Fibroblast of upper back skin (primary cell): ENCODE measurements at places on chromosomes 12 and 14.
A peak's percentile ranks its signal among the peaks of the same experiment; 100 is the strongest.

- DNase-seq = no peak
Measured at GRCh38 chr12:47876440-47876960, 28.3 kb downstream of the VDR start.

GRCh38 chr14:94542111-94542810 is 19.0 kb upstream of the SERPINA4 start:
- DNase-seq = peak; percentile 47

DNA sequence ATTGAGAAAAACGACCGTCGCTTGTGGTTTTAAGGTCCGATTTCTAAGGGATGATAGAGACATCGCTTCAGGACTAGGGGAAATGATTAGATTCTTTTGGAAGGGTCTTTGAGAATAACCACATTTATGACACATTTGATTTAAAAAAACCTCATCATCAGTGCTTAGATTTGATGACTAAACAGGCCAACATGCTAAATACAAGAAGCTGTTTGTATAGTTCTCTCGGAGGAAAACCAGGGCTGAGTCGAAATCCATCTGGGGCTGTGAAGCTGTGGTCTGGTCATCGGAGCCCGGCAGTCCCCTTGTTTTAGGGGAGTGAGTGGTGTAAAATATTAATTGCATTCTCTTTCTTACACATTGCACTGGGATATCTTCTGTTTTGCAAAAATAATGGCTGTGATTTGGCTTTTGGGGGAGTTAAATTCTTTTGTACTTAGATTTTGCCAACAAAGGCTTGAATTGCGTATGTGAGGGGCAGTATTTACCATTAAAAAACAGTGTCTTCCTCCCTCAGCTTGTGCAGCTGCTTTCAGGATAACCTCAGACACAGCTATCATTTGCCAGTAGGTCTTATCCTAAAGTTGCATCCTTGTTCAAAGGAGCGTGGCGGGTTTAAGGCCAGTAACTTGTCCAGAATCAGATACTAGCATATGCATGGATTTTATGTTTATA is 550 bp downstream of the GNG2 start:
- DNase-seq = no peak

DNA sequence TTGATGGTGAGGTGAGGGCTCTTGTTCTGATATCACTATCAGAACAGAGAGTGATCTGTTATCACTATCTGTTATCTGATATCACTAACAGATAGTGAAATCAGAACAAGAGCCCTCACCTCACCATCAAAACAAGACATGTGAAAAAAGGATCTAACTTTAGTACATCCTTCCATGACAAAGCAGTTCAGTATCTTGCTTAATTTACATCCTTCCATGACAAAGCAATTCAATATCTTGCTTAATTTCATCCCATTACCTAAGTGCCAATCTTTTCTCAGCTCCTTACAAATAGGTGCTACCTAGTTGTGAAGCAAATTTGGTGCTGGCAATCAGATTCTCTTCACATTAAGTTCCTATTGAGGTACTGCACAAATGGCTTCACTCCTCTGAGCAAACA is 1865.6 kb upstream of the FLRT2 start:
- no peak for DNase-seq

GRCh38 chr14:76081642-76082041 is 70.1 kb upstream of the GPATCH2L start:
- no peak for DNase-seq

GRCh38 chr12:224330-224729 is 10.4 kb upstream of the SLC6A12 start:
- DNase-seq = no peak

DNA sequence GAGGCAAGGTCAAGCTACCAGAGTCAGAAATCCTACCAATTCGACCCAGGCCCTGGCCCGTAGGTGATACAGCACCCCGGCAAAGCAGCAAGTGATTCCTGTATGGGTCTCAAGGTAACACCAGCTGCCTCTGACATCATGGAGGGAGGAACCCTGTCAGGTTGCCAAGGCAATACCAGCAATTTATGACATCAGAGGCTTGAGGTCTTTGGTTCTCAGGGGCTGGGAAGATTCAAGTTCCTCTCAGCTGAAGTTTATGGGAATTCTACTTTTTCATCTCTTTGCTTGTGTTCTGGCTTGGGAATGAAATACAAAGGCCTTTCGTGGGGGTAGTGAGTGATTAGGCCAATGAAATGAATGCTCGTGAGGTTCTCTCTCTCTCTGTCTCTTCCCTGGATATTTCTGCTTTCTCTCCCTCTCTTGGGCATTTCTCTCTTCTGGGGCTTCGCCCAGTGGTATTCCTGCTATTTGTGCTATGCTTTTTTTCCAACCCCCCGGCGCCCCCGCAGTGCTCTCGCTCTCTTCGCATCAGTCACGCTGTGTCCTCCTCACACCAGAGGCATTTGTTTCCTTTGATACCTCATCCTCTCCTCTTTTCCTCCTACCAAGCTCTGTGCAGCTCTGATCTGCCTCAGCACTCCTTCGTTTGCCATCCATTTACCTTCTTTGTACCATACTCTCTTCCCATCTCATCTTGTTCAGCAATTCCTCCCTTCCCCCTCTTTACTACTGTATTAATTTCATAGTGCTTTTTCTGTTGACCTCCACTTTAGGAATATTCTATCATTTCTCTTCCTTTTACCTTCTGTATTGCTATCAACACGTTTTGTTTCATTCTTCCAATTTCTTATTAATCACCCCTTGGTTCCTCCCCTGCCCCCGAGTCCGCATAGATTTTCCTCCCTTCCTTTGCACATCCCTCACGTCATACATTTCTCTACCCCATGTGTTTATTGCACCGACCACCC is 2.9 kb downstream of the ZFHX2 start:
- peak; percentile 70 for DNase-seq

DNA sequence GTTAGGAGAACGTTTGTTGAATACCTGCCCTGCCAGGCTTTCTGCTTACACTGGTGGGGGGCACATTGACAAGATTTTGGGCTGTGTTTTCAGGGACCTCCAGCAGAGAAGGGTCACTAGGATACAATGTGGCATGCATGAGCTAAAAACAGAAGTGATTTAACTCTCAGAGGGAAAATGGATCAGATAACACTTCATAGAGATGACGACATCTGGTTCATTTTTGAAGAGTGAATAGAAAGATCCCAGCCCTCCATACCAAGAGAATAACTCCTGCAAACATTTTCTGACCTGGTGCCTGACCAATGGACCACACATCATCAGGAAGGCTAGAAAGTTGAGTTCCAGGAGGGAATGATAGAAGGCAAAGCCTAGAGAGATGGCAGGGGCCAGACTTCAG is 33.7 kb downstream of the CKB start:
- DNase-seq = peak; percentile 60

GRCh38 chr12:120654656-120655055 is 14.2 kb downstream of the CABP1 start:
- no peak for DNase-seq

DNA sequence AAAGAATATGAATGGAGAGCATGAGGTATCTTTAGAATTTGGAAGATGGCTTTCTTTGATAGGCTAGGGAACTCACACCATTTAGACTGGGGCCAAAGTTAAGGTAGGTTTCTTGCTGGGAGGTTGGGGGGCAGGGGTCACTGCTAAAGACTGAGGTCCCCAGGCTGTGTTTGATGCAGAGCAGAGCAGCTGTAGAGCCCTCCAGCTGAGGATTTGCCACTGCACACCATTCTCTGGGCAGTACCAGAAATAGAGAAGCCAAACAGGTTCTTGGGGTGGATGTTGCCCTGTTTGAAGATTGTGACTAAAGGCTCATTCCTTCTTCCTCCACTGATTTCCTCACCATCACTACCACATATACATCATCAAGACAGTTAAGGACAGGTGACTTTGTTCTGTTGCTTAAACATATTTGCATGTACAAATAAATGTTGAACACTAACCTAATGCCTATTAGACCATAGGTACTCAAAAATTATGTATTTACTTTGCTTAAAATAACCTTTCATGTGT is 7.9 kb downstream of the NTF3 start:
- DNase-seq = no peak

DNA sequence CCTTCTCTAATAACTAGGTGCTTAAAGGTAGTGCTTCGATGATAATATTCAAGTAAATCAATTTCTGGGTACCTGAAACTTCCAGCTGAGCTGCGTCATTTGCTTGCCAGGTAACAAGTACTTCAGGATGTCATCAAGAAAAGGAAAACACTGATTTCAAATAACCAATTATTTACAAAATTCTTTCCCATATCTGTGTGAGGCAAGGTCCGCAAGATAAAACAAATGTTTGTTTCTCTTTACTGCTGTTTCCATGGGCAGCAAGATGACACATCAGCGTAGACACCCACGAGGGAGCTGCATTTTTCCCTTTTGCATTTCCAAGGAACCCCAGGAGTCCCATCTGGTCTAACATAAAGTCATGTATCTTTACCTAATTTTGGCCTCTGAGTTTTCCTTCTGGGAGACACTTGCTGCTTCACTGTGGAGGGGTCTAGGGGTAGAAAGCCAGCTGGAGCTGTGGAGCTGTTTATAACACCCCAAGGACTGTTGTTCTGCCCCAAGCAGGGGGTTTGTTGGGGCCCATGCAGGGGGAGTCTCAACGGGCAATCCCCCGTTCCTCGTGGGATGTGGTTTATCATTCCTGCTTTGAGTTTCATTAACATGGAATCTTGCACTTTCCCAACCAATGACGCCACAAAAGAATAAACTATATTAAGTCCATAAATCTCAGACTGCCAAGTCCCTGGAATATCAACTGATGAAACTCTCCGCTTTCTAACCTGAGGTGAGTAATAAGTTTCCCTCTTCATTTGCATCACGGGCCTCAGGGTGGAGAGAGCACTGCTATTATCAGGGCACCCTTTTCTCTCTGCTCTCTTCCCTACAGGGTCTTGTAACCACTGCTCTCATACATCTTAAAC is 112.8 kb upstream of the PELI2 start:
- DNase-seq = peak; percentile 62

GRCh38 chr12:57522887-57523705 is 472 bp downstream of the MBD6 start:
- DNase-seq = peak; percentile 52

- DNase-seq = no peak
Measured at GRCh38 chr12:106585521-106586277, 2.9 kb downstream of the RFX4 start.

GRCh38 chr12:79331870-79332269 is 358.9 kb downstream of the PAWR start:
- peak; percentile 35 for DNase-seq

- DNase-seq = no peak
Measured at GRCh38 chr12:115857923-115858322, 419.6 kb downstream of the MED13L start.

GRCh38 chr12:75194250-75194649 is 15.4 kb downstream of the KCNC2 start:
- no peak for DNase-seq

DNA sequence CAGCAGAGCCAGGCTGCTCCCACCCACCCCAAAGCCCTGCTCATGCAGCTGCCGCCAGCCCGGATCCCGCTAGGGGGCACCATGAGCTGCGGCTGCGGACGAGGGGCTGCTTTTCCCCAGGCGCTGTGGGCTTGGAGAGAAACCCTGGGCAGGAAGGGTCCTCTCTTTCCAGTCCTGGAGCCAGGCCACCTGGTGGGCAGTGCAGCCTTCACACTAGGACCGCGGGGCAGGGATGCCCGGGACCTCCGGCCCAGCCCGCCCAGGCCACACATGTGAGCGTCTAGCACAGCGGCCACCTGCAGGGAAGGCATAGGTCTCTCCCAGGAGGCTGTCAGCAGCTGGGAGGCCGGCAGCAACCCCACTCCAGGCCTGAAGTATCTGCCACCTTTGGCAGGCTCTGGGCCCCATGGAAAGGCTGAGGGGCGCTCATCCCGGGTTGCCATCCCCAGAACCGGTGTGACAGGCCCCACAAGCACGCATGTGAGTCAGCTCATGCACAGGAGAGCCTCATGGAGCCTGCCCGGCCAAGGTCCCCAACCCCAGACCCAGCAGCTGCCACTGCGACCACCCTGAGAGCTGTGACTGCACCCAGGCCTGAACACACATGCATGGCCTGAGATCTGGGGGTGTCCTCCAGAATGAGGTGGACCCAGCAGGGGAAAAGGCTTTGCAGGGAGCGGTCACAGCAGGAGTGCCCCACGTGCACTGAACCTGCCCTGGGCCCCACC is 280.0 kb upstream of the RTL1 start:
- no peak for DNase-seq

- peak; percentile 55 for DNase-seq
Measured at GRCh38 chr14:69535230-69535848, 39.3 kb downstream of the CCDC177 start.

GRCh38 chr12:3135522-3136461 is 58.6 kb downstream of the TSPAN9 start:
- DNase-seq = peak; percentile 71

GRCh38 chr12:121326996-121327674 is 25.1 kb downstream of the ANAPC5 start:
- no peak for DNase-seq

DNA sequence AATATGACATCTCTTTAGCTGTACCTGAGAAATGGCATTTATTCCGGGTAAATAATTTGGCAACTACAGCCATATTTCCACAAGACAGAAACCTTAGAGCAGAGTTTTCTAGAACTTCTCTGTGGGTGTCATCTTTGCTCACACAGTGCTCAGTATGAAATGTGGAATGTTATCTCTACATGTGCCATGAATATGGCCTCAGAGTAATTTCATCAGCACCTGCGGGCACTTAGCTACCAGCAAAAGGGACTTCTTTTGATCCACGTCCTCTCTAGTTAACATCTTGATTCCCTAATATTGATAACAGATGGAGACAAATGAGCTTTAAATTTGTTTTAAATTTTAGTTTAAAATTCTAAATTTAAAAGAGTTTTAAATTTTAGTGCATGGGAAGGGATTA is 2.9 kb upstream of the ATG14 start:
- no peak for DNase-seq

DNA sequence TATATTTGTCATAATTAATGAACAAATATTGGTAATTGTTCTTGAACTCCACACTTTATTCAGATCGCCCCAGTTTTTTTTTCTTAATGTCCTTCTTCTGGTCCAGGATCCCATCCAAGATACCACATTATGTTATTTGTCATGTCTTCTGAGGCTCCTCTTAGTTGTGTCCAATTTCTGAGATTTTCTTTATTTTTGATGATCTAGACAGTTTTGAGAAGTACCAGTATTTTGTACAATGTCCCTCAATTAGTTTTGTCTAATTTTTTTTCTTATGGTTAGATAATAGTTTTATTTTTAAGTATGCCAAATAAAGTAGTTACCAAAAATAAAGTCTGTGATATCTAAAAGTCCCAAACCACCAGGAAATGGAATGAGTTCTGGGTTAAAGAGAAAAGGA is 440.8 kb upstream of the ATP2B1 start:
- no peak for DNase-seq

DNA sequence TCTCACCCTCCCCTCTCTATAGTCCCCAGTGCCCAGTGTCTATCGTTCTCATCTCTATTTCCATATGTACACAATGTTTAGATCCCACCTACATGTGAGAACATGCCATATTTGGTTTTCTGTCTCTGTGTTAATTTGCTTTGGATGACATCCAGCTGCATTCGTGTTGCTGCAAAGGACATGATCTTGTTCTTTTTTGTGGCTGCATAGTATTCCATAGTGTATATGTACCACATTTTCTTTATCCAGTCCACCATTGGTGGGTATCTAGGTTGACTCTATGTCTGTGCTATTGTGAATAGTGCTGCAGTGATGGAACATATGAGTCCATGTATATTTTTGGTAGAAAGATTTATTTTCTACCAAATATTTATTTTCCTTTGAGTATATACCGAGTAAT is 45.7 kb downstream of the ACSS3 start:
- DNase-seq = no peak

- no peak for DNase-seq
Measured at GRCh38 chr14:75549169-75549568, 26.9 kb downstream of the BATF start.

- DNase-seq = no peak
Measured at GRCh38 chr12:63150713-63151622, at the start of gene AVPR1A. TSS of gene AVPR1A (minus strand) at chr12:63151201. CDS start at chr12:63150836, 365 bp downstream.
